ENCODE measurements at places on chromosomes 16 and 17. TPM values are rescaled to one million over a fixed set of nuclear protein-coding genes. Genes with fewer than 3 reads are reported as not detected.

The KRTAP16-1 gene
- total RNA-seq = not detected

The KRTAP4-9 gene
- 1.0 TPM for total RNA-seq

- H3K27me3 ChIP-seq = no peaks in the 10 kb centered on the region
- DNase-seq = no peak
- H3K27ac ChIP-seq = no peak overlapping the region
- no peaks in the 10 kb centered on the region for H3K4me1 ChIP-seq
Measured at GRCh38 chr17:42111265-42111636, 1.3 kb downstream of the DHX58 start.

The KRTAP2-2 gene
- total RNA-seq = not detected

The SOX15 gene
- total RNA-seq = 1.3 TPM

The MRPS23 gene
- total RNA-seq = 100 TPM

DNA sequence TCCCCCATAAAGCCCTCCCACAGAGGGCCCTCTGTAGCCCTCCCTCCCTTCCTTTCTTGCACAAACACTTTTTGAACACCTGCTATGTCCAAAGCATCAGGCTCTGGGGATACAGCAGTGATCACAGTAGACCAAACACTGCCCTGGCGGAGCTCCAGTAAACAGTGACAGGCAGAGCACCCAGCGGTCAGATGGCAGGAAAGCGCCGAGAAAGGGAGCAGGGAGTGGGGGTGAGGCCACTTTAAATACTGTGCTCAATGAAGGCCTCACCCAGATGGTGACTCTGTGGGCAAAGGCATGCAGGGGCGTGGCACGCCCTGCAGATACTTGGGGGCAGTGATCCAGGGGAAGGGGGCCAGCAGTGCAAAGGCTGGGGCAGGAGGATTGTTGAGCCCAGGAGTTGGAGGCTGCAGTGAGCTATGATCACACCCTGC, 7.6 kb downstream of the PRR29 start:
- no peak overlapping the region for H3K27ac ChIP-seq
- no peak for DNase-seq
- no peaks in the 10 kb centered on the region for H3K36me3 ChIP-seq
- peaks cover 3% of the 10 kb centered on the region for H3K27me3 ChIP-seq

GRCh38 chr16:2795395-2796143, 2.7 kb upstream of the PRSS41 start:
- no peak overlapping the region for H3K4me3 ChIP-seq
- H3K27me3 ChIP-seq = peaks cover 28% of the 10 kb centered on the region

- no peaks in the 10 kb centered on the region for H3K27me3 ChIP-seq
- no peak overlapping the region for H3K27ac ChIP-seq
- DNase-seq = peak; percentile 49
Measured at GRCh38 chr16:4261557-4262172, 11.2 kb downstream of the TFAP4 start.

DNA sequence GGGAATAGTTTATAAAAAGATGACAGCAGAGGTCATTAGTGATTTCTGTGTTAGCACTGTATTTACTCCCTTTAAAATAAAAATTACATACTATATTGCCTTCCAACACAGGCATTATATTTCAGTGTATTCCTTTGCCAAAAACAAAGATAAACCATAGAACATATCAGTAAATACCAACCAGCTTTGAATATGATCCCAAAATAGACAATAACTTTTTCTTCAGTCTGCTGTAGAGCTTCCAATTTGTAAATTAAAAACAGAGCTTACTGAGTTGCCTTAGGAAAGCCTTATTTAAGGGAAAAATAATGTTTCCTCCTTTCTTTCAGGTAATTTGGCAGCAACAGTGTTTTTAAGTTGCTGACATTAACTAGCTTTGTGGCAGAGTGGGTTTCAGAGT, 352.1 kb upstream of the TBX2 start:
- H3K4me3 ChIP-seq = no peak overlapping the region
- H3K27ac ChIP-seq = no peak overlapping the region
- H3K4me1 ChIP-seq = no peaks in the 10 kb centered on the region
- no peak for DNase-seq
- no peaks in the 10 kb centered on the region for H3K36me3 ChIP-seq

GRCh38 chr16:3127745-3128144, 7.1 kb upstream of the ZNF213 start:
- peaks cover 7% of the 10 kb centered on the region for H3K4me1 ChIP-seq
- no peak overlapping the region for H3K27ac ChIP-seq
- peaks cover 3% of the 10 kb centered on the region for H3K36me3 ChIP-seq
- no peak overlapping the region for H3K4me3 ChIP-seq

The ANKRD40CL gene
- total RNA-seq = not detected

The PROCA1 gene
- total RNA-seq = 4.6 TPM

DNA sequence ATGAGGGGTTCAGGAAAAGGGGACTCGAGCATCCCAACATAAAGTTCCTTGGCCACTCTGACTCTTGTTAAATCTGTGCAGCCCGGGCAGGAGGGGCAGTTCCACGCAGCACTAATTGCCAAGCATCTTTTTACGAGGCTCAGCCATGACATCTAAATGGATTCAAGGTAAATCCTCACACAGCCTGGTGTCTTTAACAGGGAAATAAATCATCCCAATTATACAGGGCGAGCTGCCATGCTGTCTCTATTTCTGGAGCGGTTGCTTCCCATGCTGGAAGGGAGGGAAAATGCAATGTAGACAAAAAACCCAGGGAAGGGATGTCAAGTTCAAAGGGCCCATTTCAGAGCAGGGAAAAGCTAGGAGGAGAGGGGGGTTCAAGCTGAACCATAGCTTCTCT, 110.0 kb downstream of the GAS7 start:
- no peaks in the 10 kb centered on the region for H3K4me1 ChIP-seq
- H3K4me3 ChIP-seq = no peak overlapping the region
- no peak for DNase-seq
- H3K36me3 ChIP-seq = no peaks in the 10 kb centered on the region
- no peaks in the 10 kb centered on the region for H3K27me3 ChIP-seq

The KIF18B gene
- 54.3 TPM for total RNA-seq

GRCh38 chr16:72312828-72313227, 140.9 kb upstream of the PMFBP1 start:
- DNase-seq = no peak
- H3K4me1 ChIP-seq = no peaks in the 10 kb centered on the region
- no peak overlapping the region for H3K27ac ChIP-seq

GRCh38 chr16:66899945-66900710, 18.6 kb downstream of the CDH16 start:
- H3K4me1 ChIP-seq = peaks cover 10% of the 10 kb centered on the region
- H3K27me3 ChIP-seq = no peaks in the 10 kb centered on the region
- peak; percentile 63 for DNase-seq
- H3K4me3 ChIP-seq = no peak overlapping the region
- no peaks in the 10 kb centered on the region for H3K36me3 ChIP-seq

DNA sequence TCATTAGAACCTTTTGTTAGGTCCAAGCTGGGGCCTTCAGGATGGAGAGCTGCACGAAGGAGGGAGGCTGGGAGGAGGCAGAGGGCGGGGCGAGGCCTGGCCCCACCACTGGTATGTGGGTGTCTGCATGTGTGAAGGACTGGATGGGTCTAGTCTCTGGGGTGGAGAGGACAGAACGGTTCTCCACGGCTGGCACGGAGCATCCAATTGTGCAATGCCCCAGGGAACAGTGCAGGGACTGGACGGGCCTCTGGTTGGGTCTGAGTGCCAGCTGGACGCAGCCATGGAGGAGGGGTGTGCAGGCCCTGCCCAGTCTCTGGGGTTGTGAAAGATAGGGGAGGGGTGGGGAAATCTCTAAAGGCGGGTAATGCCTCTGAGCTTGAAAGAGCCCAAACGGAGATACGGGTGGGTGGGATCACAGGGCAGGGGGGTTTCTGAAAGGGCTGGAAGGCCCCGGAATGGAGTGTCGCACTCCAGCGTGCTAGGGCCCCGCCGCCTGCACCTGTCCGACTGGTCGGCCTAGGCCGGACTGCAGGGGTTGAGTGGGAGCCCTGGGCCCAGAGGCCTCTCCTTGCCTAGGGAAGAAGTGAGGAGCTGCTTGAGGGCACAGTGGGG, 1.6 kb downstream of the PPL start:
- H3K27me3 ChIP-seq = peaks cover 36% of the 10 kb centered on the region
- H3K36me3 ChIP-seq = no peaks in the 10 kb centered on the region
- H3K4me3 ChIP-seq = no peak overlapping the region
- DNase-seq = no peak
- H3K27ac ChIP-seq = no peak overlapping the region
- H3K4me1 ChIP-seq = peaks cover 5% of the 10 kb centered on the region

DNA sequence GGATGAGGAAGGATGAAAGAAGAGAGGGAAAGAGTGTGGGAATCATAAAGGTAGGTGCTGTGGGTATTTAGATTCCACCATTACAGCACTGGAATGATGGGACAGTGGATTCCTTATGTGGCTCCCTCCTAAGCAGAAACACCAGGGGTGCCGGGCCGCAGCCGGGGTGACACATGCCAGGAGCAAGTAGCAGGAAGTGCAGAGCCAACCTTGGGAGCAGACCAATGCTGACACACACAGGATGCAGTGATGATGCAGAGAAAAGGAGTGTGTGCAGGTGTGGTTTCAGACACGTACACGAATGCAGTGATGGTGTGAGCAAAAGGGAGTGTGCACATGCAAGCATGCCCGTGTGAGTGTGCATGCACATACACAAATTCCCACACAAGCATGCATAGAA, 338.0 kb downstream of the SLC39A11 start:
- H3K4me1 ChIP-seq = no peaks in the 10 kb centered on the region
- DNase-seq = no peak
- H3K27me3 ChIP-seq = no peaks in the 10 kb centered on the region
- H3K36me3 ChIP-seq = no peaks in the 10 kb centered on the region

GRCh38 chr17:74165797-74166365, 37.6 kb upstream of the RPL38 start:
- H3K4me1 ChIP-seq = no peaks in the 10 kb centered on the region
- no peaks in the 10 kb centered on the region for H3K36me3 ChIP-seq
- no peak for DNase-seq
- H3K27ac ChIP-seq = no peak overlapping the region
- H3K27me3 ChIP-seq = peaks cover 3% of the 10 kb centered on the region
- H3K4me3 ChIP-seq = no peak overlapping the region

- H3K4me1 ChIP-seq = no peaks in the 10 kb centered on the region
- no peaks in the 10 kb centered on the region for H3K36me3 ChIP-seq
- H3K27me3 ChIP-seq = no peaks in the 10 kb centered on the region
- no peak overlapping the region for H3K4me3 ChIP-seq
- no peak for DNase-seq
- H3K27ac ChIP-seq = no peak overlapping the region
Measured at GRCh38 chr16:20940871-20941635, 40.5 kb downstream of the LYRM1 start.

DNA sequence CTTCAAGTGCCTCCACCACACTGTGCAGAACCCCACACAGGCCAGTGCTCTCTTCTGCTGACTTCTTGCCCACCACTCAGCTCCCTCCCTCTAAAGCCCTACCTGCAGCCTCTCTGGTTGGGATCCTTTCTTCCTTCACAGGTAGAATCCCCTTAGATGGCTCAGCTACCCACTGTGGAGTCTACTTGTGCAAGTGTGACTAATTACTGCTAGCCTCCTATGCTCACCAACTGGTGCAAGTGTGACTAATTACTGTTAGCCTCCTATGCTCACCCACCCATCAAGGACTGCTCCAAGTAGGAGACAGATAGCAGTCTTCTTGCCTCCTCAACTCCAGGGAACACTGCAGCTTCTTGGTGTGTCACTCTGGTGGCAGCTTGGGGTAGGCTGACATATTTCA, 43.6 kb downstream of the TEX14 start:
- no peak for DNase-seq
- no peak overlapping the region for H3K4me3 ChIP-seq
- no peaks in the 10 kb centered on the region for H3K27me3 ChIP-seq
- no peaks in the 10 kb centered on the region for H3K4me1 ChIP-seq
- H3K27ac ChIP-seq = no peak overlapping the region

The ADAD2 gene
- not detected for total RNA-seq

DNA sequence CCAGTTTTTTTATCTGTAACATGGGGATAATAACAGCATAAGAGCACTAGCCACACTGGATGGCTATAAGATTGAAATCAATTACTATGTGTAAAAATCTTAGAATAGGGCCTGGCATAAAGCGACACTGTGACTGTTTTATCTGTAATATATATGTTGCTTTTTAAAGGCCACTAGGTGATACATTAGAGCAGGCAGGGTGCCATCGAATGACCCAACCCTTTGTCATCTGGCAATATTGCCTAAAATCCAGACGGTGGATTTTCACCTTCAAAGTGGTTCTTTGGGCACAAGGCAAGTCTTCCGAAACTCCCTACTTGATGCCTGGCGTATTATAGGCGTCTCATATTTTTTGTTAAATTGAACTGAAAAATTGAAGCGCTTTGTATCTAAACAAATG, 69.1 kb downstream of the PRKCA start:
- H3K4me3 ChIP-seq = no peak overlapping the region
- no peaks in the 10 kb centered on the region for H3K27me3 ChIP-seq
- no peak for DNase-seq
- H3K27ac ChIP-seq = no peak overlapping the region
- H3K36me3 ChIP-seq = no peaks in the 10 kb centered on the region

The GINS2 gene
- 70.5 TPM for total RNA-seq

The CD7 gene
- total RNA-seq = not detected

The SHCBP1 gene
- 46.5 TPM for total RNA-seq

- H3K27me3 ChIP-seq = no peaks in the 10 kb centered on the region
- H3K4me1 ChIP-seq = no peaks in the 10 kb centered on the region
- no peak for DNase-seq
- no peaks in the 10 kb centered on the region for H3K36me3 ChIP-seq
- H3K4me3 ChIP-seq = no peak overlapping the region
- H3K27ac ChIP-seq = no peak overlapping the region
Measured at GRCh38 chr16:17347624-17348023, 123.1 kb downstream of the XYLT1 start.

The ZP2 gene
- total RNA-seq = not detected

DNA sequence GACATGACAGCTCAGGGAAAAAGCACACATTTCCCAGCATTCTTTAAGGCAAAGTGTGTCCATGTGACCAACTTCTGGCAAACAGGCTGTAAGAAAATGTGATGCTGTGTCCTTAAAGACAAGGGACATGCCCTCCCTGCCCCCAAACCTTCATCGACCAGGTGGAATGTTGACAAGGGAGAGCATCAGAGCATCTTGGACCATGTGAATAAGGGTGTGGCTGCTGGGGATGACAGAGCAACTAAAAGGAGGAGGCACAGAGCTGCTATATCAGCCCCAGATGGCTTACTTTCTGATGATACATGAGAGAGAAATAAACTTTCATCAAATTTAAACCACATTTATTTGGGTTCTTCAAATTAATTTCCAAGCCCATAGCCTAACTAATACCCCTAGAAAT, 2.2 kb upstream of the ZNF23 start:
- no peak overlapping the region for H3K4me3 ChIP-seq
- H3K27ac ChIP-seq = no peak overlapping the region
- H3K36me3 ChIP-seq = no peaks in the 10 kb centered on the region
- H3K4me1 ChIP-seq = no peaks in the 10 kb centered on the region
- no peak for DNase-seq
- H3K27me3 ChIP-seq = no peaks in the 10 kb centered on the region

All from A673 (cell line).